ENCODE measurements at places on chromosomes 5 and 9. TPM values are rescaled to one million over a fixed set of nuclear protein-coding genes. Genes with fewer than 3 reads are reported as not detected.

The RAD50 gene
- 29.9 TPM for total RNA-seq

The RPS14 gene
- 1,419 TPM for total RNA-seq

The GABRB2 gene
- total RNA-seq = 1.1 TPM

DNA sequence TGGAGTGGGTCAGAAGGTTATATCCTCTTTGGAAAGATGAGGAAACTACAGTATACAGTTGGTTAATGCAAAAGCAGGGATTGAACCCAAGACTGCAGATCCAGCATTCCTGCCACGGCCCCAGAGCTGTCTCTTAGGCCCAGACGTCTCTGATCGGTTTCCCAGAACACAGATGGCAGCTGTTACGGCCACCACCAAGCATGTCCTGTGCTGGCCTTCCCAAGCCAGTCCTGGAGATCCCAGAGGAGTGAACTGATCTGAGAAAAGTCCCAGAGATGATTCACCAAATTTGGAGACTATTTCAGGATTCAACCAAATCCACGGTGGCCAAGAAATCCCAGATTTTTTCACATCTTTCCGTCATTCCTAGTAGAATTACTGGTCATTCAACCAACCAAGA lies 20.1 kb downstream of the TNIP1 start:
- no peak overlapping the region for H3K4me3 ChIP-seq
- no peak overlapping the region for H3K27ac ChIP-seq
- no peaks in the 10 kb centered on the region for H3K36me3 ChIP-seq
- no peaks in the 10 kb centered on the region for H3K27me3 ChIP-seq
- no peak for DNase-seq

GRCh38 chr5:88693071-88693932 lies 189.7 kb downstream of the MEF2C start:
- no peak overlapping the region for H3K4me3 ChIP-seq
- no peak for DNase-seq
- no peaks in the 10 kb centered on the region for H3K27me3 ChIP-seq
- no peaks in the 10 kb centered on the region for H3K36me3 ChIP-seq
